GM23338 (cell line): ENCODE measurements at places on chromosomes 4 and X. TPM values are rescaled to one million over a fixed set of nuclear protein-coding genes. Genes with fewer than 3 reads are reported as not detected.

The GCNA gene
- 1.5 and 2.7 TPM in 2 replicates for total RNA-seq

The SHROOM4 gene
- 7.9 and 8.5 TPM in 2 replicates for total RNA-seq

The GPC3 gene
- 60.1 and 61.2 TPM in 2 replicates for total RNA-seq

DNA sequence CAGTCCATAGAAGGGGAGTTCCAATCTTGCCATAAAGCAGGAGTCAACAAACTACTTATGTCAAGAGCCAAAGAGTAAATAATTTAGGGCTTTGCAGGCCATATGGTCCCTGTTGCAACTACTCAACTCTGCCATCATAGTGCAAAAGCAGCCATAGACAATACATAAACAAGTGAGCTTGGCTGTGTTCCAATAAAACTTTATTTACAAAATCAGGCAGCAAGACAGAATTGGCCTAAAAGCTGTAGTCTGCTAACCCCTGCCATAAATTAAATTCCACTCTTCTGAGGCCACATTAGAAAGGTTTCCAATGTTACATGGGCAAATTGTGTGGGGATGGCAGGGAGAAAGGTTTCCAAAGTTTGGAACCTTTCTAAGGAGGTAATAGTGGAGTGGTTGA is 14.7 kb downstream of the TRMT2B start:
- H3K27ac ChIP-seq, result no peak overlapping the region
- no peaks in the 10 kb centered on the region for H3K36me3 ChIP-seq
- no peak for DNase-seq
- no peaks in the 10 kb centered on the region for H3K4me1 ChIP-seq
- H3K4me3 ChIP-seq, result no peak overlapping the region

DNA sequence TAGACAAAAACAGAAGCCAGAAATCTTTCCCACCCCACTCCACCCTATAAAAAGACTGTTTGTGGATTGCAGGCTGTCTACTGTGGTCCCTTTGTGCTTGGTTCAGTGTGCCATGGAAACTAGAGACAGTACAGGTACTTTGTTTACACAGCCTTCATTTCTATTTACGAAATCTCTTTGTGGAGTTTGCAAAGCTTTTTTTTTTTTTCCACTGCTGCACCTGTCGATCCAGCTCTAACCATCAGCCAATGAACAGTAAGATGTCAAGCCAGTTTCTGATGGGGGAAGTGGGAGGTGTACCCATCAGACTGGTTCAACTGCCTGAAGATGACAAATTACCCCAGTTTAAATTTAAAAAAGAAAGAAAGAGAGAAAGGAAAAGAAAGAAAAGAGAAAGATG is 20.2 kb upstream of the LRBA start:
- H3K36me3 ChIP-seq, result no peaks in the 10 kb centered on the region
- peak overlapping the region; percentile 51 for H3K27ac ChIP-seq
- H3K4me3 ChIP-seq, result no peak overlapping the region
- H3K4me1 ChIP-seq, result peaks cover 12% of the 10 kb centered on the region
- peak; percentile 32 for DNase-seq
- no peaks in the 10 kb centered on the region for H3K27me3 ChIP-seq

The KDM6A gene
- 91.6 and 102 TPM in 2 replicates for total RNA-seq

The CXCL10 gene
- not detected in 2 replicates for total RNA-seq

DNA sequence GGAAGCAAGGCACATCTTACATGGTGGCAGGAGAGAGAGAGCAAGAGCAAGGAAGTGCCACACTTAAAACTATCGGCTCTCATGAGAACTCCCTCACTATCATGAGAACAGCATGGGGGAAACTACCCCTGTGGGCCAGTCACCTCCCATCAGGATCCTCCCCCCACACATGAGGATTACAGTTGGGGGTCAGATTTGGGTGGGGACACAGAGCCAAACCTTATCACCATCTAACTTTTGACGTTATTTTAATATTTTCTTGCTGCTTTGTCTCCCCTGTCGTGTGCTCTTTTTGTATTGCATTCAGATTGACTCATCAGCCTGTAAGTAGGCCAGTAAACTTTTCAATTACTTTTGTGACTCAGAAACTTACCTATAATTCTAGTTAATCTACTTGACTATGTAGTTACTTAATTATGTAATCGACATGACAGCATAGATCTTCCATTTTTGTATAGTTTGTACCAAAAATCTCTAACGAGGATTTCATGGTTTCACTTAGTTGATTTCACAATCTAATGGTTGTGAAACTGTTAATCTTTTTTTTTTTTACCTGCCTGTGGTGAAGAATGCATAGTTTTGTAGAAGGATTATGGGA is 18.3 kb downstream of the STIM2 start:
- no peak overlapping the region for H3K4me3 ChIP-seq
- H3K27me3 ChIP-seq, result no peaks in the 10 kb centered on the region
- H3K27ac ChIP-seq, result no peak overlapping the region

- no peak overlapping the region for H3K4me3 ChIP-seq
- no peaks in the 10 kb centered on the region for H3K4me1 ChIP-seq
- H3K36me3 ChIP-seq, result no peaks in the 10 kb centered on the region
- no peaks in the 10 kb centered on the region for H3K27me3 ChIP-seq
- no peak for DNase-seq
These were observed 58.6 kb upstream of the MCF2 start for GRCh38 chrX:139766545-139766983.

The SSX4 gene
- total RNA-seq, result 0.19 TPM in 1 of 2 replicates, not detected in the other

- H3K4me1 ChIP-seq, result peaks cover 16% of the 10 kb centered on the region; the same call in 1 of the 2 replicates
- H3K4me3 ChIP-seq, result no peak overlapping the region
- DNase-seq, result no peak
- no peak overlapping the region for H3K27ac ChIP-seq
- H3K36me3 ChIP-seq, result no peaks in the 10 kb centered on the region
These were observed 146.8 kb upstream of the PJA1 start for GRCh38 chrX:69311936-69312670.

GRCh38 chr4:7652006-7652405 is 217.3 kb upstream of the PSAPL1 start:
- H3K4me3 ChIP-seq, result no peak overlapping the region
- no peak for DNase-seq
- no peaks in the 10 kb centered on the region for H3K36me3 ChIP-seq
- peaks cover 4% of the 10 kb centered on the region for H3K4me1 ChIP-seq
- H3K27ac ChIP-seq, result no peak overlapping the region

The TEX11 gene
- total RNA-seq, result 0.85 and 1.0 TPM in 2 replicates

The INTU gene
- total RNA-seq, result 16.6 and 17.0 TPM in 2 replicates

DNA sequence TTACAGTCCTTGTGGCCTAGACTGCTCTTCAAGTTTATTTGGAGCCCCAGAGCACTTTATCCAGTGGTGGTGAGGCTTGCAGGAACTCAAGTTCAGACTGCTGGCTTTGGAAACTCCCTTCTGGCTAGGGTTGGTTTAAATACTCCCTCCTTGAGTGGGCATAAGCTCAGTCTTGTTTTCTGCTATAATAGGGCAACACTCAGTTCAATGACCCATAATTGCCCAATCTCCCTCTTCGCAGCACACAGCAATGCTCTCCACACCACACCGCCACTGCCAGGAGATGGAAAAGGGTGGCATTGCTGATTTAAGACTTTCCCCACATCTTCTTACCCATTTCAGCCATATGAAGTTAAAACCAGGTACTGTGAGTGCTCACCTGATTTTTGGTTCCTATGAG is 27.9 kb upstream of the USP38 start:
- no peak overlapping the region for H3K27ac ChIP-seq
- H3K4me1 ChIP-seq, result no peaks in the 10 kb centered on the region
- H3K27me3 ChIP-seq, result no peaks in the 10 kb centered on the region
- H3K36me3 ChIP-seq, result peaks cover 5% of the 10 kb centered on the region; the same call in 1 of the 2 replicates
- no peak overlapping the region for H3K4me3 ChIP-seq

DNA sequence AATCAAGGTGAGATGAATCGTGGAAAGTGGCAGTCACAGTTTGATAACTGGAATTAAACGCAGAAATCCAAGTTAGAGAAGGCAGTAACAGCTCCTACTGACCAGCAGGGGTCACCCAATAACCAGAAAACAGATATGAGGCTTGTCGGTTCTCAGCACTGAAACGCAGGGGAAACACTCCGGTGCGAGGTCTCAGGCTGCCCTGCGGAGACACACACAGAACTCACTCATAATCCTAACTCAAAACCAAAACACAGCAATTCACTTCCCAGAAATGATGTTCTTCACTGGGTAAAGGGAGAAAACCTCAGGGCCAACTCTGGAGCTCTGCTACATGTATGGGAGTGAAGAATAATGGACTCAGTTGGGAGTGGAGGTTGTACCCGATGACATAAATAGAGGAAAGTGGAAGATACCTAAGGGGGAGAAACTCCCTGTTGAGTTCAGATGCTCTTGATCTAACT is 384.4 kb downstream of the RAPGEF2 start:
- H3K27ac ChIP-seq, result no peak overlapping the region
- no peaks in the 10 kb centered on the region for H3K27me3 ChIP-seq
- no peak overlapping the region for H3K4me3 ChIP-seq

The CTAG1B gene
- not detected in 2 replicates for total RNA-seq
